Brain (organoid and tissue), 16 donors: ENCODE measurements at places on chromosomes 5 and 9. TPM values are rescaled to one million over a fixed set of nuclear protein-coding genes. Genes with fewer than 3 reads are reported as not detected.
A peak's percentile ranks its signal among the peaks of the same experiment; 100 is the strongest.

GRCh38 chr5:6593148-6594016 lies 39.5 kb downstream of the NSUN2 start:
- DNase-seq = no peak

The BTNL8 gene
- polyA plus RNA-seq = 0.42 TPM

GRCh38 chr9:69996967-69997366 lies 46.7 kb upstream of the MAMDC2 start:
- no peak for DNase-seq

GRCh38 chr5:11903614-11904264 lies 507 bp downstream of the CTNND2 start:
- peak; percentile 83 for DNase-seq

DNA sequence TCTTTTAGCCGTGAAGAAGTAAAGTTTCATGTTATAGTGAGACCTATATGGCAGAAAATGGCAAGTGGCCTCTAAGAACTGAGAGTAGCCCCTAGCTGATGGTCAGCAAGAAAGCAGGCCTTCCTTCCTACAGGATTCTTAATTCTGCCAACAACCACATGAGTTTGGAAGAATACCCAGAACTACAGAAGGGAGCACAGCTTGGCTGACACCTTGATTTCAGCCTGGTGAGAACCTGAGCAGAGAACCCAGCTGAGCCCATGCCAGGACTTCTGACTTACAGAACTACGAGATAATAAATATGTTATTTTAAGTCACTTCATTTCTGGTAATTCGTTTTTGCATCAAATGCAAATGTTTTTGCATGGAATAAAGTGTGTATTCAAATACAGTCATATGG lies 5.9 kb upstream of the FBXL17 start:
- no peak for DNase-seq
